ENCODE measurements at places on chromosomes 7 and 10.

DNA sequence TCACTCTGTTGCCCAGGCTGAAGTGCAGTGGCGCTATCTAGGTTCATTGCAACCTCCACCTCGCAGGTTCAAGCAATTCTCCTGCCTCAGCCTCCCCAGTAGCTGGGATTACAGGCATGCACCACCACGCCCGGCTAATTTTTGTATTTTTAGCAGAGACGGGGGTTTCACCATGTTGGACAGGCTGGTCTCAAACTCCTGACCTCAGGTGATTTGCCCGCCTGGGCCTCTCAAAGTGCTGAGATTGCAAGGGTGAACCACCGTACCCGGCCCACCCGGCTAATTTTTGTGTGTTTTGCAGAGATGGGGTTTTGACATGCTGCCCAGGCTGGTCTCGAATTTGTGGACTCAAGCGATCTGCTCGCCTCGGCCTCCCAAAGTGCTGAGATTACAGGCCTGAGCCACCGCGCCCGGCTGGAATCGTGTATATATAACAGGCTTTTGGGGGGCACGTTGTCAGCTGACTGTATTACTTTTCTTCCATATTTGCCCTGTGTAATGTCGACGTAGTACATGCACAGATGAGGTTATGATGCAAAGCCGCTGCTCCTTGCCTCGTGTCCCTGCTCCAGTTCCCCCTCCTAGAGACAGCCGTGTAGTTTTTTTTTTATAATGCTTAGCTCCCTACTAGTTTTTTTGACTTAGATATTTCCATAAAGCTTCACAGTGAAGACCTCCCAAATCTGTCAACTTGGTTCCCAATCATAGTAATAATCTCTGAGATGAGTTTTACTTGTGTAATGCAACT lies 883 bp upstream of the TRA2A start:
- no peak for DNase-seq

DNA sequence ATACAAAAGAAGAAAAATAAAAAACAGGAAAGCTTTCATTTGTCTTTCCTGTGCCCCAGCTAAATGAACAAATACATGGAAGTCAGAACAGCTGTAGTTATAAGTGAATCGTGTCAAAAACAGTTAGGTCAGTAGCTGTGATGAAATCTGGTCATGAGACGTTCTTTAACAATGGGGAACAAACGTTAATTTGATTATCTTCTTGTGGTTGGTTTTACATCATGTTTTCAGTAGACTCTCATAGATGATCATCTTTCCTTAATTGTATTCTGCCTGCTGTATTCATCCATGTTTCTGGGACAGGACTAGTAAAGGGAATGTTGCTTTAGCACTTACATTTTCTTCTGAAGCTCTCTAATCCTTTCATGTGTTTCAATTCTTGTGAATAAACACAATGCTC lies 97.0 kb downstream of the PCLO start:
- DNase-seq, result no peak

DNA sequence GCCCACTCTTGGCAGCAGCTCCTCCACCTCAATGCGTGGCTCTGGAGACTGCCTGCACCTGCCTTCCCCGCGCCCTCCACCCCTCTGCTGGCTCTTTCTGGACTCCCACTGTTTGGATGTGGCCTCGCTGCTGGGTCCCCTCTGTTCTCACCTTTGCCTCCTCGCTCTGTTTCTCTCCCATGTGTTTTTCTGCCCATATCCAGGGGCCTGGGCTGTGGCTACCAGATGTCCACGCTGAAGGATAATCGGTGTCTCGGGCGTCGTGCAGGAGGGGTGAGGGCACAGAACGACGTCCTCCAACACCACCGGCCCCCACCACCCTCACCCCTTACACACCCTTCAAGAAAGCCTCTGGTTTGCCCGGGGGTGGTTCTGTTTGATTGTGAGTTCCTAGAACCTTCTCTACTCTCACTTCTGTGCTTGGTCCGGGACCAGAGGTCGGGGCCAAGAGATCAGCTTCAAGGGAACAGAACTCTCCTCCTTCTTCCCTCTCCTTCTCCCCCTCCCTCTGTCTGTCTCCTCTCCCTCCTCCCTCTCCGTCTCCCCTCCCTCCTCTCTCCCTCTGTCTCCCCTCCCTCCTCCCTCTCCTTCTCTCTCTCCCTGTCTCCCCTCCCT lies 31.7 kb downstream of the AP5Z1 start:
- DNase-seq, result no peak

GRCh38 chr7:55420530-55420929 lies 55.4 kb downstream of the LANCL2 start:
- DNase-seq, result no peak

DNA sequence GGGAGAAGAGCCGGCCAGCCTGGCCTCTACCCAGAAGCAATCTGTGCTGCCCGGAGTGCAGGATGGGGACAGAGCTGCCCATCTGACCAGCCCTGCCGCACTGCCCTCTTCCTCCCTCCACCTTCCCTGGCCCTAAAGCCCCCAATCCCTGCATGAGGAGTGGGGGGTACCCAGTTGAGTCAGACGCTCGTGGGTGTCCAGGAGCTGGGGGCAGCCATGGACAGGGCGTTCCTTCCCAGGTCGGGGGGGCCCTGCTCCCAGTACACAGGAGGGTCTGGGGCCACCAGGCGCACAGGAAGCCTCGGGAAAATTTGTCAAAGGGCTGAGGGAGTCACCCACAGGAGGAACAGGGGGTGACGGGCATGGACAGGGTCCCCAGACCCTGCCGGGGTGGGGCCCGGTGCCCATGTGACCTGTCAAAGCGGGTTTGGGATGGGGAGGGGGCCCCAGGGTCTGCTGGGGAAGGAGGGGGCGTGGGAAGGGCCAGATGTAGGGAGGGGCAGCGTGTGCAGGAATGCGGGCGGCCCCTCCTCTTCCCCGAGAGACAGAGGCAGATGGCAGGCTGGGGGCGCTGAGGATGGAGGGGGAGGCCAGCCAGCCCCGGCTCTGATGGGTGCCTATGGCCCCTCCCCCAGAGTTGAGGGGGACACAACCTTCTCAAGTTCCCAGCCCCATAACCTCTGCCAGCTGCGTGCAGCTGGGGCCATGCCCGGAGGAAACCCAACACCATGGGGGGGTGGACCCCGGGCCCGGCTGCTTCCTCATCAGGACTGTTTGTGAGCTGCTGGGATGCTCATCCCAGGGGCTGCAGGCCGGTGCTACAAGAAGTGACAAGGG lies 21.5 kb upstream of the GRIFIN start:
- no peak for DNase-seq

- DNase-seq, result no peak
Observed at GRCh38 chr7:34840176-34840785, 182.3 kb downstream of the NPSR1 start.

GRCh38 chr7:41942468-41943093 lies 239.7 kb upstream of the INHBA start:
- DNase-seq, result no peak

DNA sequence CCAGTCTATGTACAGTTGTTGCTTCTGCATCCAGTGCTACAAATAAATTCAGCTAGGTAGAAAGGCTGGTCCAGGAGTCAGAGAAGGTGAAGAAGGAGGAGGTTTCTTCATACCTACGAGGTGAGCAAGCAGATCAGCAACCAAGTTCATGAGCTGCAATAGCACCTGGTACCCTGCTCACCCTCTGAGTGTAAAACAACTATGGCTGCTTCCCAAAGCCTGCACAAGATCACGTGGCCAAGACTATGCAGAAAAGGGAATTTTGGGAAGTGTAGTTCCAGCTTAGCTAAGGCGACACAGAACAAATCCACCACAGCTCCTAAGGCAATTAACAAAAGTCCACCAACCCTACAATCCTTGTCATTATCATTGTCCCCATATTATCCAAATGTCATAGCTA lies 95.9 kb upstream of the AUTS2 start:
- no peak for DNase-seq

DNA sequence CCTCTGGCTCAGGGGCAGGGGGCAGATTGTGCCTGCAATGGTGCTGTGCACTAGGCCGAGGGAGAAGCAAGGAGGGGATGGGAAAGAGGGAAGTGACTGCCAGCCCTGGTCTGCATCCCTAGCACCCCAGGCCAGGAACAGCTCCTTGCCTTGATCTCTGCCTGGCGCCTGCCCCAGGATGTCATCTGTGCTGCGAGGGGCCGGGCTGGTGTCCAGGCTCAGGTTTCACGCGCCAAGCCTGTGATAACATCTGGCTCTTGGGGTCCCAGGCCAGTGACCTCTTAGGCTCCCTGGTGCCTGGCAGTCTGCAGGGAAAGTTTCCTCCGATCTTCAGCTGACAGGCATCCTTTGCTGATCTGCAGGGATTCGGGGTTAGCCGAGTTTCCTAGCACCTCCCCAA lies 193.5 kb upstream of the GPR26 start:
- DNase-seq, result no peak

DNA sequence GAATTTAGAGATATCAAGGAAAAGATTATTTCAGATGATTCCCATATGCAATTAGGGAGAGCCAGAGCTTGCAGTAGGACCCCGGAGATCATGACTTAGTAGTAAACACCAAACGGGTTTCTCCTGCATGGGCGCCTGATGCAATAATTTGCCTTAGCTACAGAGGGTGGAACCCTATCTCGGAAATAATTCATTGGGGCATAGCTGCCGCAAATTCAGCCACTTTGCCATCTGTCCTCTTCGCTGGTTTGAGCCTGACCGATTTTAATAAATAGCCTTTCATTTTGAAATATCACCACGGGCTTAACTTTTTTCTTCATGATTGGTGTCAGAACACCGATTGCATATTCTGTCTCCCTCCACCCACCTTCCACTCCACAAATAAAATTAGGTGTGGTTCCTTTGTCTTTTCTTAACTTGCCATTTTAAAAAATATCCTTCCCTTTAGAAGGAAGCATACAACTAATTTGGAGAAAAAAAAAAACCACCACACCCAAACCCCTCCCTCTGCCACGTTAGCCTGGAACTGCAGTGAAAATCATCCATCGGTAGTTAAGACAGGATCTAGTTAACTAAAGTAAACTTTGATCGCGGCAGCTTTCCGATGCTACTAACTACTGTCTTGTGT lies 1.4 kb downstream of the GARS1 start:
- DNase-seq, result no peak

All from GM13976 (cell line).